CD4-positive, alpha-beta T cell treated with Interleukin-15 for 1 hour (primary cell): ENCODE measurements at places on chromosomes 3 and 15.
A peak's percentile ranks its signal among the peaks of the same experiment; 100 is the strongest.

DNA sequence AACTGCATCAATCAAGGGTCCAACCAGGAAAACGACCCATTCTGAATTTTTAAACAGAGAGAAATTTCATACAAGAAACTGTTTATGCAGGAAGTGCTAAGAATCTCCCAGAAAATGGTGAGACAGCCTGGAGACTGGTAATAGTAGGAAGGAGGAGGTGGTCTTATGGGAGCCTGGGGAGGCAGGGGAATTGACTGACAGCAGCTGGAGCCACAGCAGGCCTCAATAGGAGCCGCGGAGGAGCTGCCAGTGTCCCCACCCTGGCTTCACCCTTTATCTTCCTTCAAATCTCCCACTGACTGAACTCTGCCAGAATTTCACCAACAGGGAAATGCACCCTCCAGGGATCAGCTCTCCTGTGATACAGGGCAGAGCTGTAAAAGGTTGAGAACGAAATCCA lies 7.5 kb upstream of the C3orf80 start:
- DNase-seq: no peak

DNA sequence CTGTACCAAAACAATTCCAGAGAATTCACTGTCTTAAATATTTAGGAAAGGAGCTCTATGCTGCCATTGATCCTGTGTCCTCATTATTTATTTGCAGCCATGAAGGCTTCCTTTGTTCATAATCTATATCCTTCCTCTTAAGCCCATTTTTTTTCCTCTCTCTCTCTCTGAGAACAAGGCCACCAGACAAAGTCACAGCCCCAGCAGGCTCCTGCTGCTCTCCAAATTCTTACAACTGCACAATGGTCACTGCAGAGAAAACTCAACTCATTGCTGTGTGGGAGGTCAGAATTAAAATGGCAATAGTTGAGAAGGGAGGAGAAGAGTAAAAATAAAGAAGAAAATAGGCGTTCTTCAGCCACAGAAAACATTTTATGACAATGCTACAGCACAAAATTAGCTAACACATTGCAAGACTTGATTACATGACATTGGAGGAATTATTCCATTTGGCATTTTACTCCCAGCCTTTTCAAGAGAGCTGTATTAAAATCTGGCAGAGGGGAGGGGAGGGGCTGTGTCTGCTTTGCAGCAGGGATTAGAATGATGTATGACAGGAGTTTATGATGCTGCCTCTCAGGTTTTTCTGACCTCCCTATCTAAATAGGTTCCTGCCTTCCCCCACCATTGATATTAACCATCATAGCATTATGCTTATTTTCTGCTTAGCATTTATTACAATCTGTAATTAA lies 399.7 kb upstream of the THBS1 start:
- DNase-seq: no peak

- no peak for DNase-seq
These were observed 193.3 kb upstream of the PROK2 start for GRCh38 chr3:71978150-71978721.

- DNase-seq: no peak
These were observed 1.7 kb downstream of the NR2E3 start for GRCh38 chr15:71811752-71812735.

DNA sequence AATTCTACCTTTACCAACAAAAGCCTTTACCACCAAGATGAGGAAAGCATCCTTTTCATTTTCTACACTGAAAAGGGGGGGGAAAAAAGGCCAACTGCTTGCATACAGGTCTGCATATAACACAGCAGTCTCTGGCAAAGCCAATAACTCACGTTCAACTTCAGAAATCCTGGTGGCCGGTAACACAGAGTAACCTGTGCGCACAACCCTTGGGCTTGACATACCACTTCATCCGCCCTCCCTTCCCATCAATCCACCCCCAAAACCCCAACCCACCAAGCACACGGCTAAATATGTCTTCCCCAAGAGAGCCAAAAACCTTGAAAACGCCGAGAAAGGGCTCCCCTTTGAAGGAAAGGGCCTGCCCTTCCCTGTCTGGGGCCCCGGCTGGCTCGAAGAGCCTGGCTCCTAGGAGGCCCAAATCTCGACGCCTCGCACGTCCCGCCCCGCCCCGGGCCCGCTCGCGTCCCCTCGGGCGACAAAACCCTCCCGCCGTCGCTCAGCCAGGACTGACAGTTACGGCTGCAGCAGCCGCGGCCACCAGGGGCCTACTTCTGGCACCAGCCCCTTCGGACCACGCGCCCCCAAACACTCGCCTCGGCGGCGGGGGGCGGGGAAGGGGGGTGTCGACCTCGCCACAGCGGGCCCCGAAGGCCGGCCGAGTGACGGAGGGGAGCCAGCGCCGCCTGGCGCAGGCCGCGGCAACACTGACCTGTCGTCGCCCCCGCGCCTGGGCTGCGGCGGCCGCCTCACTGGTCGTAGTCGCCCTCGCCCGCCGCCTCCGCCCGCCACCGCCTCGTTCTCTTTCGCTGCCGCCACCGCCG lies 835 bp downstream of the UBE3A start:
- DNase-seq: peak; percentile 63

- DNase-seq: no peak
These were observed 557.8 kb upstream of the CFAP20DC start for GRCh38 chr3:59607656-59608055.

DNA sequence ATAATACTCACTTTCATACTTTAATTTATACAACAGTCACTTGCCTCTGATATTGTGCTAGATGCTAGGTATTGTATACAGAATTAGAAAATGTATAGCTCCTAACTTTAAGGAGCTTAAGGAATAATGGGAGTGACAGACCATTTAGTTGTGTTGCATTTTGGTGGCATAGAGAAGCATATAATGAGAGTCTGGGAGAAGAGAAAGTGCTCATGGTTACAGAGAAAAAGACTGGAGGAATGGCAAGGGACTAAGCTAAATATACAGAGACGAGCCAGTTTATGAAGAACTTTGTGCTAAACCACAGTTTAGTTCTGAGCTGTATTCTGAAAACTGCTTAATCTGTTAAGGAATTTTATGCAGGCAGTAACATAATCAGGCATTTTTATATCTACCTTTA lies 6.4 kb downstream of the RNF13 start:
- no peak for DNase-seq

- no peak for DNase-seq
These were observed 106.1 kb downstream of the ROBO2 start for GRCh38 chr3:77146004-77146403.

- no peak for DNase-seq
These were observed 74.2 kb upstream of the BHLHE40 start for GRCh38 chr3:4904811-4905695.

- peak; percentile 73 for DNase-seq
These were observed at the start of gene GPR171 for GRCh38 chr3:151203051-151203420. GPR171 (minus strand) TSS chr3:151203216; CDS start chr3:151199386, 3,830 bp downstream.

DNA sequence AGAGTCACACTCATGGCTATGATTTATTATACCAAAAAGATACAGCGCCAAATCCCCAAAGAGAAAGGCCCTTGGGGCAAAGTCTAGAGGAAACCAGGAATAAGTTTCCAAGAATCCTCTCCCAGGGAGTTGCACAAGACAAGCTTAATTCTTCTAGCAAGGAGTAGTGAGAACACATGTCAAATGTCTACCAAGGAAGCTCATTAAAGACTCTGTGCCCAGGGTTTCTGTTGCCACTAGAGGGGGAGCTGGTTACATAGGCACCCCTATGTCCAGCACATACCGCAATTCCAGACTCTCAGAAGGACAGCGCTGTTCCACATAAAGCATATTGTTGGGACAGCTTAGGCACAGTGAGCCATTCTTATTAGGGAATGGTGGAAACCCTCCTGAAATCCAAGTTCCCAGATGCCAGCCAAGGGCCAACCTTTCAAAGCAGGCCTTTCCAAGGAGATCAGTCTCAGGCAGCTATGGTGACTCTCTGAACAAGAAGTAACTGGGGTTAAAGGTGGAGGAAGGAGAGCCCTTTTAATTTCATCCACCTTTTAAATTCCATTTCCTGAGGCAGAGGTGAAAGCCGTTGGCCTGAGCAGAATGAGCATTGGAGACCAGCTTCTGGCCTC lies 194.2 kb downstream of the UACA start:
- DNase-seq: no peak

GRCh38 chr3:5140230-5140621 lies 18.1 kb downstream of the ARL8B start:
- DNase-seq: peak; percentile 27

- DNase-seq: no peak
These were observed 45.9 kb downstream of the FSTL1 start for GRCh38 chr3:120404876-120405275.

GRCh38 chr3:34983631-34984030 lies 655.7 kb upstream of the ARPP21 start:
- no peak for DNase-seq

DNA sequence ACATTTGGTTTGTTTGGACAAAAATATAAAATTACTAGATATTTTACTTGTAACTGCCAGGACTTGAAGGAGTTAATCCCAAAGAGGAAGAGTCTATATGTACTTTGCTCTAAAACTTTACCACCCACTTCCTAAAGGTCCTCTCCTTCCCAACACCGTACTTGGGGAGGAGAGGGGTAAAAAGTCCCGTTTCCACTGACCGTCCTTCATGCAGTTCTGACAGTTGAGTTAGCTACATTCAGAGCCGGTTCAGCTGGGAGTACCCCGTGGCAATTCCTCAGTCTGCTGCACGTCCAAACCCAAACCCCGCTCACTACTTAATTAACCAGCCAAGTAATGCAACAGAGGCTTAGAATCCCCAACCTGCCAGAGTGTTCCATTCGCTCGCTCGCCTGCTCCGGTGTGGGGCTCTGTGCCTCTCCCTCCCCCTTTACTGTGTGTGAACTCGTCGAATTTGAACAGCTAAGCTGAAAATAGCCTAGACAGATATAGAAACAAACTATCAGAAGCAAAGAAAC lies 519.7 kb downstream of the FOXP1 start:
- peak; percentile 35 for DNase-seq
